ENCODE measurements at places on chromosomes 5 and 9.

DNA sequence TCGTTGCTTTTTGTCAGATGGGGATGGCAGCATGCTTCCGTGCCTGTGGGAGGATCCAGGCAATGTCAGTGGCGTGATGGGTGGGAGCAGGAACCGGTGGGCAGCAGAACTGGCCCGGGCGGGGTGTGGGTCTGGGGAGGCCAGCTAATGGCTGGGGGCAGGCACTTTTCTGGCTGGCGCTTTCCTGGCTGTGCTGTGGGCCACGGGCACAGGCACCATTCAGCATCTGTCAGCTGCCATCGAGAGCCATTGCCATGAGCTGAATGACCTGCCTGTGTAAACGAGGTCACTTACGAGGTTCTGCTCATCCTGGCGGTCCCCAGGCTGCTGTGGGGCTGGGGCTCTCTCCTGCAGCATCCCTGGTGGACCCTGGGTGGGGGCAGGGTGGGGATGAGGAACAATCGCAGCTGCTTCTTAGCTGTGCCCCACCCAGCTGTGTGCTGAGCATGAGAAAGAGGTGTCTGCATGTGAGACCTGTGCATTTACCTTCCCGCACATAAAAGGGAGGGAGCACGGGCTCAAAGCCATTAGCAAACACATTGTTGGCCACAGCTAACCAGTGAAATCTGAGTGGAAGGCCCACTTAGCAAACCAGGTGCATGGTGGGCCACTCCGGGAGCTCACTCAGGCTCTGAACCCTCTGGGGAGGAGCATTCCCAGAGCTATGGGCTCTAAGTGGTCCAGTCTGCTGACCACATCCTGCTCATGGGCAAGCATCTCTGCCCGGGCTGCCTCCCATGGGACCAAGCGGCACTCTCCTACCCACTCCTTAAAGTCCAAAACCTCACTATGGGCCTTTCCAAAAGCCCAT lies 41.3 kb upstream of the OLFM1 start:
- DNase-seq: no peak

- DNase-seq: no peak
Observed at GRCh38 chr5:132353486-132353995, 16.0 kb upstream of the SLC22A5 start.

DNA sequence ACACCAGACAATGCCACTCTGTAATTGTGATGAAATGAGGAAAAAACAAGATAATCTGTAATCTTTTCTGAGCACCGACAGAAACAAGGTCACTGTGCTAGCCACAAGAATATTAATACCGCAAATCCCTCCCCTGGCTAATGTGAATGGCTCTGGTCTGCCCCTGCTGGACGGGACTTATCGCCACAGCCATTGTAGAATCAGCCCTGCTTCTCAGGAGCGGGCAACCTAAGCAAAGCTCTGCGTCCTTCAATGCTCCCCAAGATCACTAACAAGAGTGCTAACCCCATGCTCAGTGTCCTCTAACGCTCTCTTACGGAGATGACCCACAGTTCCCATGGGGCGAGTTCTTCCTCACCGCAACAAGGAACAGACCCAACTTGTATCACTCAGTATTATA lies 42.7 kb downstream of the OR2V1 start:
- peak; percentile 75 for DNase-seq

GRCh38 chr5:157100140-157100679 lies 8.6 kb downstream of the HAVCR2 start:
- DNase-seq: no peak

GRCh38 chr5:155898284-155898683 lies 428.7 kb upstream of the SGCD start:
- DNase-seq: no peak

GRCh38 chr9:35116898-35117551 lies 1.4 kb upstream of the ATOSB start:
- peak; percentile 78 for DNase-seq

DNA sequence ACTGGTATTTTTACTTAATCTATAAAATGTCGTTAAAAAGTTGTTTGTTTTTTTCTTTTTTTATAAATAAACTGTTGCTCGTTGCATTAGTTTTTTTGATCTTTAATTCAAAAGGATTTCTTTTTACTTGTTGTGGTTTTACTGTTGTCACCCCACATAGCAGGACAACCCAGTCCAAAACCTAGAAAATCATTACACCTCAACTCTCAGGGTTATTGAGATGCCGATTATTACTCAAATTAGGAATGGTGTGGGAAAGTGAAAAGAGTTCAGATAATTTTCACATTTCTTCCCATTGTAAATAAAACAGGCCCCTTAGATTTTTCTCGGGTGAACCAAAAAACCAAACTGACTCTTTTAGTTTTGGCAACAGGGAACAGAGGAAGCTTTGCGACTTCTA lies 17.4 kb upstream of the CTSL start:
- DNase-seq: no peak

DNA sequence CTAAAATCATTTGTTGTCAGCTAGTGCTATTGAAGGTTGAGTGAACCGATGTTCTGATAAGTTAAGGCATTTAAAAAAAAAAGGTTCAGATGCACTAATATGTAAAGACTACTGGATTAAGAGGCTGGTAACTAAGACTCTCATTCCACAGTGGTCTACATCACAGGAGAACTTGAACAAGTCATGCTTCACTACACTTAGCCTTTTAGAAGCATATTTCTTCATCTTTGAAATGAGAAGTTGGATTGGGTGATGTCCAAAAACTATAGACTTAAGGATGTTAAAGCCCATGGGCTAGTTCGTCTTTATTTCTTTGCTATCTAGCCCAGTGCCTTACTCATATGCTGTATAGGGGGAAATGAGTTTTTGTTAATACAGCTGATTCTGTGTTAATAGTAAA lies 107.2 kb downstream of the NDUFS4 start:
- DNase-seq: no peak

- no peak for DNase-seq
Observed at GRCh38 chr9:97848480-97849237, 4.4 kb upstream of the FOXE1 start.

GRCh38 chr9:95382433-95382832 lies 64.9 kb upstream of the FANCC start:
- DNase-seq: no peak

GRCh38 chr9:16207161-16207560 lies 654.3 kb downstream of the CCDC171 start:
- DNase-seq: no peak

GRCh38 chr5:115522832-115523403 lies 21.7 kb downstream of the FEM1C start:
- DNase-seq: no peak

- DNase-seq: peak; percentile 21
Observed at GRCh38 chr5:167967494-167968177, 323.8 kb upstream of the WWC1 start.

DNA sequence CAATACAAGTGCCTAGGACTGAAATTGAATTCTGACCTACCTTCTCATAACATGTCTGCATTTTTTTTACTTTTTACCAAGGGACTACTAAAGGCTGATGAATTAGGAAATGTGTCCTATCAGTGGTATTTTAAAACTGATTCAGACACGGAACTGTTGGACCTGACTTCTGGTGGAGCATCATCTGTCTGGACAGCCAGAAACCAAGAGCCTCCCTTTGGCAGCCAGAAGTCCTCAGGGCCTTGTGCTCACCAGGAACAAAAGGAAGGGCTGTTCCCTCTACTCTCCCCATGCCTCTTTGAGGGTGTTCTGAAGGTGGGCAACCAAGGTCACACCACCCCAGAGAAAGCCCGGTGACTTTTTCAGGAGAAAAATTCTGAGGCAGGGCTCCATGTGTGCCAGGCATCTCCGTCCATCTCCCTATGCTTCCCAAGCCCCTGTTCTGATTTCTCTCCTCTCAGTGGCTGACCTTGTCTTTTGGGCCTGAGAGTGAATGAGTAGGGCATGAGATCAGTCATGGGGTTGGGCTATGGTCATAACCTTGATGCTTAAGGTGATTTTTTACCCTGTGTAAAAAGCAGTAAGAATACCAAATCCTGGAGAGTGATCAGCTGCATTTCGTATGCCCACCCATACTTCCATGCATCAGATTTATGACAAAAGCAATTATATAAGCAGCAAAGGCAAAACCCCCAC lies 143.7 kb downstream of the SCAMP1 start:
- DNase-seq: no peak

- DNase-seq: no peak
Observed at GRCh38 chr5:173705512-173706044, 89.1 kb upstream of the BOD1 start.

DNA sequence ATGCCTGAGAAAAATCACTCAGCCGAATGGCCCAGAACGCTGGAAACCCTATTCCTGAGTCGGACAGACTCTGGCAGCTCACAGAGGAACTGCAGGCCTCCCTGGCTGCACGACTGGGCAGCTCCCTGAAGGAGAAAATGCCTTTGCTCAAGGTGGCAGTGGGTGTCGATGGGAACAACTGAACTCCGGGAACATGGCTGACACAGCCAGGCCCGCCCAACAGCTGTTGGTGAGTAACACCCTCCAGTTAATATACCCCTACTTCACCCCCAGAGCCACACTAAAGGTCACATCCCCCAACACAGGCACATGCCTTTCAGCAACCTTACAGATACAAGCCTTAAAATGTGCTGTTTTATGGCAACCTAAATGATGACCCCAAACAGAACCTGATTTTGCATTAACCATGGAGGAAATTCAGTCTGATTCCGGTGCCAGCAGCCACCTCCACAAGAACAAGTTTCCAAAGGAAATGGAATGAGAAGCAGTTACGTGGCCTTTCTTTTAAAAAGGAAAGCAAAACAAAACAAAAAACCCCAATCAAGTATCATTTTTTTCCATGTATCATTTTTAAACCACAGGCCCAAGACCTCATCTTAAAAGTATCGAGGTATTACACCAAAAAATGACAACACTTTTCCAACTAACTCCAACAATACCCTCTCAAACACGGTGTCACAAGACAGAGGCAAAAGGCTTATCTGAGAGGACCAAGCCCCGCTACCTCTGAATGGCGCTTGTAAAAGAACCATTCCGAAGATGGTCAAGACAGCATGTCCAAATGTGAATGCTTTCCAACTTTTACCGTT lies 3.1 kb downstream of the KLF9 start:
- no peak for DNase-seq

GRCh38 chr9:94767331-94768072 lies 41.0 kb downstream of the AOPEP start:
- no peak for DNase-seq

DNA sequence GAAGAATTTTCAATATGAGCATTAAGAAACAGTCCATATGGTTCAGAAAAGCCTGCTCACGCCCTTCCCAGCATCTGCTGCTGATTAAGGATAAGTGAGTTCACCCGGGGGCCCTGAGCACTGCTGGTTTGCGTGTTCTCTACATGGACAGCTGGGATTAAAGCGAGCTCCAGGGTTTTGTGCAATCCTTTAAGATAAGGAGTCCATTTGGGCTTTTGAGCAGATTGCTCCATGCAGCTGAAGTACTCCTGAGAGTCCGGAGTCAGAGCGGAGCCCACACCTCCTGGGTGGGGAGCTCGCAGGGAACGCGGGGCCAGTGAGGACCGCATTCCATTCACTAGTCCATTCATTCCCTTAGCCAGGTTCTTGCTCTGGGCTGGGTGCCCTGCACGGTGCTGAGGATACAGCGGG lies 149.3 kb upstream of the COL5A1 start:
- no peak for DNase-seq

DNA sequence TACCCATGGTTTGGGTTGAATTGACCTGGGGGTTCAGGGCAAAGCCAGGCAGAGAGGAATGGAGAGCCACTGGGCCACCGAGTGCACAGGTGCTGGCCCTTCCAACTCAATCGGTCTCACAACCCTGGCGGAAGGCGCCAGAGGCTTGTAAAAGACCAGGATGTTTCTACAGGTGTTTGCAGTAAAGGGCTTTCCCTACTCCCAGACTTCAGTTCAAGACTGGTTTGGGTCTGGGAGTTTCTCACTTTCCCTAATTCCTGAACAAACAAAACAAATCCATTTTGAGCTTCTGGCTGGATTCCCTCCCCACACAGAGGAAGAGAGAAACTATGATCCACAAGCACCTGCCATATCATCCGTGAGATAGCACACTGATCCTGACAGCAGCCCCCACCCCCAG lies 125.2 kb upstream of the KLF4 start:
- no peak for DNase-seq

DNA sequence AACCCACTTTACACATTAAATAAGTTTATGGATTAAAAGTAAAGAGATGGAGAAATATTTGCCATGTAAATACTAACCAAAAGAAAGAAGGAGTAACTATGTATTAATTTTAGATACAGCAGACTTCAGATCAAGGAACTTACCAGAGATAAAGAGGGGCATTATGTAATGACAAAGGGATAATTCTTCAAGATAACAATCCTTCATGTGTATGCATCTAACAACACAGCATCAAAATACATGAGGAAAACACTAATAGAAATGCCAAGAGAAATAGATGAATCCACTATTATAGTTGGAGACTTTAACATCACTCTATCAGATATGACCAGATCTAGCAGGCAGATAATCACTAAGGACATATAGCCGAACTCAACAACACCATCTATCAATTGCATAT lies 149.8 kb upstream of the ANKRD55 start:
- DNase-seq: no peak

GRCh38 chr9:74755355-74755754 lies 132.4 kb downstream of the TRPM6 start:
- no peak for DNase-seq

DNA sequence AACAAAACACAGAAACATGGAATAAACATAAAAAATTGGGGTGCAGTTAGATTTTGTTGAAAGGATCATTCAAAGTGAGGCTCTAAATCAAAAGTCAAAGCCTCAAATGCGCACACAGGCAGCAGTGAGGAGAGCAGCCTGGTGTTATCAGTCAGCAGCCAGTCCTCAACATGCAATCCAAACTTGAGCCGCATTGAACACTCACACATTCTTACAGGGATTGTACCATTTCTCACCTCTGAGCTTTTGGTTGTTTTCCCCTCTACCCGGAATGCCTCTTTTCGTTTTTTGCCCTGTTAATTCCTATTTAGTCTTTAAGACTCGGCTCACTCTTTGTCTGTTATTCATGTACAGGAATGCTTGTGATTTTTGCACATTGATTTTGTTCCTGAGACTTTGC lies 81.1 kb upstream of the PUM3 start:
- no peak for DNase-seq

DNA sequence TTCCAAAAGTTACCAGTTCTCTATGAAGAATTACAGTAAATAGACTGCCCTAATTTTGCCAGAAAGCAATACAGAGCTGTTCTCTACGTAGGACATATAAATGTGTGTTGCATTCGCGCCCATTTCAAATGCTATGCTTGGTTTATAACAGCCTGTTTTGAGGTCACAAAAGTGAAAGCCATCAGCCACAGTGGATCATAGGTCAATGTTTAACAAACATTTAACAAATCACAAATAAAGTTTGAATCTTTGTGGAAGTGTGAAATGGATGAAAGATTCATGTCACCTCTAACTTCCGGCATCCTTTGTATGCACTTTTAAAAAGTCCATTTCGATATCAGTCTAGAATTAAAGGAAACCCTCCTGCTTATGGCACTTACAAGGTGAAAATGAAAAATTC lies 371.3 kb downstream of the GLIS3 start:
- no peak for DNase-seq

- no peak for DNase-seq
Observed at GRCh38 chr9:106707738-106708474, 155.1 kb upstream of the ZNF462 start.

DNA sequence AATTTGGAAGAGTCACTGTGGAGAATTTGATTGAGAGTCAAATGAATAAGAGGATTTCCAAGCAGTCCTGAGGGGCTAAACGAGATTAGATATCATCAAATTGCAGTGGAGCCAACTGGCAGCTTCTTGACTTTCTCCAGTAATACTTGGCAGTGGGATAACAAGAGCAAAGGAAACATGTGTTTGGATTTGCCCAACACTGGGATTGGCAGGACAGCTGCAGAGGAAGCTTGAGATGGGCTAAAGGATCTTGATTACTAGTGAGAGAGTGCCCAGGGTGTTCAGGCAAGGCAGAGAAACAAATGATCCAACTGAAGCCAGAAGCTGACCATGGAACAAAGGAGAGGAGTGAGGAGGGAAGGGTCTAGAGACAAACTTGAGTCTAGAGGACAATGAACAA lies 356.0 kb upstream of the ISL1 start:
- no peak for DNase-seq
